ENCODE measurements at places on chromosomes 7 and 10.

- no peak for DNase-seq
Observed at GRCh38 chr7:140640727-140641523, at the start of gene DENND2A. Gene DENND2A (minus strand): TSS chr7:140640813. CDS start chr7:140602397, 38,416 bp downstream.

DNA sequence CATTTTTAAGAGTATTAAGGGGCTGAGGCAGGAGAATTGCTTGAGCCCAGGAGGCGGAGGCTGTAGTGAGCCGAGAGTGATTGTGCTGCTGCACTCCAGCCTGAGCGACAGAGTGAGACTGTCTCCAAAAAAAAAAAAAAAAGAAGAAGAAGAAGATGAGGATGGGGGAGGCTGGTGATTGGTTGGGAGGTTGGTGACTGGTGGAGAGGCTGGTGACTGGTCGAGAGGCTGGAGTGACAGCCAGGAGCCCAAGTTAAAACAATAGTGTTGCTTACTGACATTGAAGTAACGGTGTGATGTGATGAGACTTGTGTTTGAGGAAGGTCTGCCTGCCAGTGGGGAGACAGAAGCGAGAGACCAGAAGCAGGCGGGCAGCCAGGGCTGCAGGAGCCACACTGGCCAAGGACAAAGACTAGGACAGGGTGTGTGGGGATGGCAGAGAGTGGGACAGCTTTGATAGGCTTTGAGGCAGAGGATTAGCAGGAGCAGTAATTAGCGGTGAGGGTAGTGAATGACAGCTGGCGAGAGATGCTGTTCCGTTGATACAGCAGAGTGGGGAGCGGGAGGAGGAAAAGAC, 4.9 kb downstream of the SRRT start:
- no peak for DNase-seq

- DNase-seq, result no peak
Observed at GRCh38 chr7:20201380-20201779, 15.8 kb downstream of the MACC1 start.

DNA sequence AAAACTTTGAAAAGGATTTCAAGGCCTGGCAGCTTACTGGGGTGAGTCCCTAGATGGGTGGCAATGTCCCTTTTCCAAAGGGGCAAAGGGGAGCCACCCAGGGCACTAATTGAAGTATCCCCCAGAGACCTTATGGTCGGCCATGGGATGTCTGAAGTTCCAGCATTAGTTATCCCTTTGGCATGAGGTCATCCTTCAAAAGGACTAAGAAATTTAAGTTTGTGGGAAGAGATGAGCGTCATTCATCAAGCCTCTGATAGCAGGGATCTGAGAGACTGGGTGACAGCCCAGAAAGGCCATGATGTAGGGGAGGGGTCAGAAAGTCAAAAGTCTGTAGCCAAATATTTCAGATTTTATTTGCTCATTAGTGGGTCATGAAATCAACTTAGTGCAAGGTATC, 195.3 kb downstream of the ZNF438 start:
- DNase-seq, result no peak

DNA sequence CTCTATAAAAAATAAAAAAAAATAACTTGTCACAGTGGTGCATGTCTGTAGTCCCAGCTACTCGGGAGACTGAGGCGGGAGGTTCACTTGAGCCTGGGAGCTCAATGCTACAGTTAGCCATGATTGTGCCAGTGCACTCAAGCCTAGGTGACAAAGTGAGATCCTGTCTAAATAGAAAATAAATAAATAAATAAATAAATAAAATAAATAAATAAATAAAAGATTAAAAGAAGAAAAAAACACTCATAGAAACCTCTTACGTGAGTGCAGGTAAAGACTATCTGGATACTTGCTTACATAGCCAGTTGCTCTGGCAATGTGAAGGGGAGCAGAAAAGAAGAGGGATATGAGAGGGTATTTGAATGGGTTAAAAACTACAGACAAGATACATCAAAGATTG, 242.5 kb upstream of the PCDH15 start:
- no peak for DNase-seq

GRCh38 chr7:20927976-20928375, 141.3 kb upstream of the SP8 start:
- DNase-seq, result no peak

- no peak for DNase-seq
Observed at GRCh38 chr7:7766671-7767070, 48.3 kb upstream of the RPA3 start.

DNA sequence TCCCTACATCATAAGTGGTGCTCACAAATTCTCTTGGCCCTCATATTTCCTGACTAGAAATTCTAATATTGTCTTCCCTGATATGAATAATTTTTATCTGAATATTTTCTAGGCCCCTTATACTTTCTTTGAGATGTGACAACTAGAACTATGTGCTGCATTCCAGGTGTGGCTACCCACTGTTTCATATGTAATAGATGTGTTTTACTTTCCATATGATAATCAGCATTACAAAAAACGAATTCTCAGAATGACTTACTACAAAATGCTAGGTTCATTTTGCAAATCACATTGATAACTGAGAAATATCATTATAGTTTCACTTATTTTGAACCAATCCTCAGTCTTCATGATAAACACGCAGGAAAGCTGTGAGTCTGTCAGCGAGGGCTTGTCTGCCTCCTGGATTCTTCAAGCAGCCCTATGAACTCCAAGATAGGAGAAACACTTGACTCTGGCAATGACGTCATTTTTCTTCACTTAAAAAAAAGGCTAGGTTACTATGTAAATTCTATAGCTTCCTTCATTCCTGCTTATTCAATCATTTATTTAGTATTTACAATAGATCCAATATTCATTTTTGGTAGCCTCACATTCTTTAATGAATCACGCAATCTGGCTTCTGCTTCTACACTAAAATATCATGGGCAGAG, 4.6 kb downstream of the WEE2 start:
- no peak for DNase-seq

Measured in stimulated activated CD8-positive, alpha-beta memory T cell treated with anti-CD3 and anti-CD28 coated beads, Interleukin-7, amount 100 ng/mL, for 1 hour (primary cell).